ENCODE measurements at places on chromosomes 6 and 20.

GRCh38 chr6:19860235-19860877 is 23.2 kb downstream of the ID4 start:
- DNase-seq: no peak

DNA sequence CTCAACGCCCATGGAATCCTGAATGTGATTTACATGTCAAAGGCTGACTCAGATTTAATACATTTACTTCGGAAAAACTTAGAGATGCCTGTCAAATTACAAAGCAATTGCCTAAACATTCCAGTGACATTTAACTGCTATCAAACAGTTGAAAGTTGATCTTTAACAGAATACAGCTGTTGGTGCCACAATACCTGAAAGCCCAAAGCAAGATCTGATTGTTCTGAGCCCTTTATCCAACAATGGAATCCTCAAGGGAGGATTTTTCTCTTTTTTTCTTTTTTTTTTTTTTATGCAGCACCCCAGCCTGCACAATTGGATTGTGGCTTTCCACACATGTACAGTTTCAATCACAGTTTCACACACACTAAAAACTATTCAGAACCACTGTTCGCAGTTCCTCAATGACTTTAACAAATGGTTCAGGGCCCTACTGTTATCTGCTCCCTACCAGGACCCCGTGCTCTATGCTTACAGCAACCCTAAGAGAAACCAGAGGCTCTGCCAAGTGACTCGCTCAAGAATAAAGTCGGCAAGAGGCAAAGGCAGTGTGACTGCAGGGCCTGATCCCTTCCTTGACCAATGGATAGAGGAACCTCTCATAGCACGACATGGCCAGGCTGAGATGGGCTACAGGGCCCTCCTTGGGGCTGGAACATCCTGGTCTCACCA is 33.3 kb downstream of the EPB41L2 start:
- no peak for DNase-seq

DNA sequence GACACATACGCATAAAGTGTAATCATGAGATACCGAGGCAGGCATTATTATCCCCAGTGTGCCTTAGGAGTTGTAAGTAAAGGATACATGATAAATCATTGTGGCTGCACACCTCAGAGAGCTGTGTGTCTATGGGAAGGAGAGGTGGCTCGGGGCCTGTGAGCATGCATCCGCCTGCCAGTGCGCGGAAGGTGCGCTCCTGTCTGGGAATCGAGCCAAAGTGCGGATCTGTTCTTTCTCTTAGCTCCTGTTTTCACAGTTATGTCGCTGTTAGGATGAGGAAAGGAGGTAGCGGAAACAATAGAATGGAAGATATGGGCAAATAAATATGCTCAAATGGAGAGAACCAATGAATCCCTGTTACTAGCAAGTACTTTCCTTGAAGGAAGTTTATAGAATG is 98.0 kb downstream of the ANKRD6 start:
- no peak for DNase-seq

- DNase-seq: no peak
Observed at GRCh38 chr6:33428966-33429749, 9.3 kb downstream of the SYNGAP1 start.

- DNase-seq: no peak
Observed at GRCh38 chr20:10739566-10739965, 65.8 kb upstream of the JAG1 start.

- no peak for DNase-seq
Observed at GRCh38 chr6:126447367-126447766, 107.5 kb downstream of the CENPW start.

GRCh38 chr20:39935901-39936300 is 753.1 kb downstream of the MAFB start:
- DNase-seq: no peak

DNA sequence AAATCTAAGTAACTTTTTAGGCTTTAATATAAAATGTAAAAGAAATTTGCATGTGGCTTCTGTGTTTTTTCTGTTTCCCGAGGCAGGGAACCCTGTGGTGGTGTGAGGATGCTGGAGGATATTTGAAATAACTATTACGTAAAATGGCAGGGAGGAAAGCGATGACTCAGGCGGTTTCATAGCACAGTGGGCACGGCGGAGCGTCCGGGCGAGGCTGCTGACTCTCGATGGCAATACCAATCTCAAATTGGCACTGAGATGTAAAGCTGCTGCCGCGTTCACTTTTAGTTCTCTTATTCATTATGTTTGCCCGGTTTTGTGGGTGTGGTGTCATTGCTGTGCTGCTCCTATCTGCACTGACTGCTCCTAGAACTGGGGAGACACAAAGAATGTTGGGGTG is 254.3 kb downstream of the THBS2 start:
- no peak for DNase-seq

- no peak for DNase-seq
Observed at GRCh38 chr20:6045566-6045965, 8.3 kb downstream of the LRRN4 start.

DNA sequence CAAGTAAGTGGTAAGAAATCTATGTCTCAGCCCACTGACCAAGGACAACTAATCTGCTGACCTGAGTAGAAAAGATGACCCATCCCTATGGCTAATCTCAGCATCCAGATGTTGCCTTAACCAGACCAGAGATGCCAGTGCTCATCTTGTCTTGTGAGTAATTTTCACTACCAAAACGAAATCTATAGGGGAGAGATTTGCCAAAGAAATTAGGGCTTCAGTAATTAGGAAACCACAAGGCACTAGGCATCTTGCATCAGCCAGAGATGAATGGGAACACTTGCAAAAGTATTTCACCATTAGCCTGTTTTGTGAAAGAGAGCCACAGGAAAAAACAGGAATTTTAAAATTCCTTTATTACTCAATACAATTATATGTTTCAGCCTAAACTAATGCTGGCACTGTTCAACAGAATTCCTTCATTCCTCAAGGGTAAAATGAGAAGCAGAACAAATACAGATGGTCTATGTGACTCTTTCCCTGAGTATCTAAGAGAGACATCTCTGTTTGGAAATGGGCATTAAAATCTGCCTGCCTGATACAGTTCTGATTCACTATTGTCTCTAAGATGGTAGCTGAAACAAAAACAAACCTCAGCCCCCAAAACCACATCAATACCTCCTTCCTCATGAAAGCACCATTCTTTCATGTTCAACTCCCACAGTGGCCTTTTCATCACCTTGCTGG is 87.8 kb downstream of the GMDS start:
- DNase-seq: no peak

DNA sequence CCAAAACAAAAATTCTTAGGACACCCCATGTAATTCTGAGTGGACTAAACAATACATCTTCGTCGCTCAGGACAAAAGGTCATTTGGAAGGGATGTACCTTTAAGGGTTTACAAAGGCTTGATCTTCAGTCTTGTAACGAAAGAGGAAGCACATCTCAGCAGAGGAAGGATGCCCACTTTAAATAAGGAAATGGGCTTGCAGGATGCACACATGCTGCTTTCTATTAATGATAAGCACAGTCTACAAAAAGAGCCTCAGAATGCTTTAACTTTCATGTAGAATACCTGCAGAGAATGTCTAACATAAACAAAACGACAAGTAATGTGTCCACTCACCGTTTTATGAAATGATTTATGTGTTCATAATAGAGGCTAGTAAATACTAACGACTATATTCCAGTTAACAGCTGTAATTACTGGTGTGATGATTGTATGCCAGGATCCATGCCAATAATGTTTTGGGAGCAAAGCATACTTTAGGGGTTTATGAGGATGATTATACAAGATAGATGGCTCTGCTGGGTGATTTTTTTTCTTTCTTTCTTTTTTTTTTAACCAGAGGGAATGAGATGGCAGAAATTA is 216.9 kb downstream of the GMDS start:
- DNase-seq: peak; percentile 94

- no peak for DNase-seq
Observed at GRCh38 chr20:5827098-5827853, 77.1 kb downstream of the SHLD1 start.

DNA sequence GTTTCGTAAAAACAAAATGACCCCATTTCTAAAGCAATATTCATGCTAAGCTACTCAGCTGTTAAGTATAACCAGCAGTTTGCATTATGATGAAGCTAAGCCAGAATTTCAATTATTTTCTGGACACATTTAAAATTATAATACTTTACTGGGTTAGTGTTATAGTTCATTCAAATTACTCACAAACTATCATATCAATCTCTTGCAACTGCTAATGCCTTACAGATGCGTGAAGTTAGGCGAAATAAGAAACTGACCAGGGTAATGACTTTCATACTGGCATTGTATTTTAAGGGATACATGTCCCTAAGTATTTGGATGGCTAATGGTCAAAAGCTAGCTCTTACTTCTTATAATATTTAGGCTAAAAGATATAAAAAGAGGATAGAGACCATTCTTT is 249.6 kb downstream of the TSHZ2 start:
- DNase-seq: no peak

- no peak for DNase-seq
Observed at GRCh38 chr20:13183005-13183404, 38.1 kb upstream of the ISM1 start.

DNA sequence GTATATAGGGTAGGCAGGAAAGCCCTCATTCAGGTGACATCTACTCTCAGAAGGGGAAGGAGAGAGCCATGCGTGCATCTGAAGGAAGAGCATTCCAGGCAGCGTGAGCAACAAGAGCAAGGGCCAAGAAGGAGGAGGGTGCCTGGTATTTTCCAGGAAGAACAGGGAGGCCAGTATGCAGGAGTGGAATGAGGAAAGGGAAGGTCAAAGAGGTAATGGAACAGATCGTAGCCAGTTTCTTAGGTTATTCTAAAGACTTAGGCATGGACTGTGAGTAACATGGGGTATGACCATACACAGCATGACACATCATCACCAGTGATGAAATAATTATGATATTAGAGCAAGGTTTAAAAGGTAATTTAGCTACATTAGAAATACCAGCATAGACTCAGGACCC is 24.1 kb downstream of the ALDH8A1 start:
- DNase-seq: no peak

DNA sequence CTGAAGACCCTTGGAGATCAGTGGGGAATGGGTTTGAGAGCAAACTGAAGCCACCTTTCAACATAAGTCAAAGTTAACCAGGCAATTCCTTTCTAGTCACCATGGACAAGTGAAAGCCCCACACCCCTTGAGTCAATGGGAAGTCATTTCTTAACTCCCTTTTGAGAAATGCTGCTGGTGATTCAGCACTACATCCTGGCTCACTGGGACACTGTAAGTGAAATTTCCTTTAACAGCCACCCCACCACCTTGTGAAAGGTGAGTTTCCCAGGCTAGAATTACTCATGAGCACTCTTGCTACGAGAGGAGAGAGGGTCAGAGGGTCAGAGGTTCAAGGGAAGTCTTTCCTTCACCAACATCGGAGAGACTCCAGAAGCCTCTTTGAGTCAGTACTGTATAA is 93.3 kb upstream of the MARCKS start:
- no peak for DNase-seq

- DNase-seq: no peak
Observed at GRCh38 chr20:23002276-23002675, 32.8 kb upstream of the SSTR4 start.

DNA sequence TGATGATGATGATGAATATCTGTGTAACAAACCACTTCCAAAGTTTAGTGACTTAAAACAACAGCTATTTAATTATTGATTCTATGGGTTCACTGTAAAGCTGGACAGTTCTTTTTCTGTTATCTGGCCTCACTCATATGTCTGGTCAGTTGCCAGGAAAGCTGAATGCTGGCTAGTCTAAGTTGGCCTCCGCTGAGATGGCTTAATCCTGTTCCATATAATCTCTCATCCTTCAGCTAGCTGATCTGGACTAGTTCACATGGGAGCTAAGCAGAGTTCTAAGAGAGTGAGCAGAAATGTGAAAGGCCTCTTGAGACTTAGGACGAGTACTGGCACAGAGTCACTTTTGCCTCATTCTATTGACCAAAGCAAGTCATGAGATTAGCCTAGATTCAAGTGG is 334.7 kb upstream of the FLRT3 start:
- DNase-seq: no peak

DNA sequence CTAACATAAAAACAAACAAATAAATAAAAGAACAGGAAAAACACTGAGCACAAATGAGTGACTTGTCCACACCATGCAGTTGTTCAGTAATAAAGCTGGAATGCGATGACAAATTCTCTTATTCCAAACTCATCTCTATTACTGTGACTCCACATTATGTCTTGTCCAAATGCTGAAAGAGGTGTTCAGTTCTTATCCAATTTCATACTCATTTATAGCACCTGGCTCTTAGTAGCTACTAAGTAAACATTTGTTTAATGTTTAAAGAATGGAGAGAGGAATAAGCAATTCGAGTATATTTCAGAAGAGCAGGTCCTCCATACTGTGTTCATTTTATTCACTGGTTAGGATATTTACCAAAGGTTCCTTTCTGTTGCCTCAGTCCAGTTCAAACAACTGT is 439.0 kb upstream of the JAG1 start:
- no peak for DNase-seq

DNA sequence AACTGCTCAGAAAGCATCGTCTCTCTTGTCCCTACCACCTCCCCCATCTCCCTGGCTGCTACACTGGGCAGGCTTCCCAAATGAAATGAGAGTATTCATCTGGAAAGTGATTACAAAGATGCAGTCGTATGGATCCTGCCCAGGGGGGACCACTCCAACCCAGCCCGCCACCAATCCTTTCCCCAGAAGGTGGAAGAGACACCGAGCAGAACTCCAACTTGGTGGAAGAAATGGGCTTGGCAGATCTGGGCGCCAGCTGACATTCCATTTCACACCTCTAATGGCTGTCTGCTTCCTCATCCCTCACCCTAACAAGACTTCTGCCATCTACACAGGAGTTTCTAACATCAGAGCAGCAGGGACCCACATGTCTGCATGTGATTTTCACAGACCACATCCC is 12.7 kb downstream of the PKHD1 start:
- no peak for DNase-seq

DNA sequence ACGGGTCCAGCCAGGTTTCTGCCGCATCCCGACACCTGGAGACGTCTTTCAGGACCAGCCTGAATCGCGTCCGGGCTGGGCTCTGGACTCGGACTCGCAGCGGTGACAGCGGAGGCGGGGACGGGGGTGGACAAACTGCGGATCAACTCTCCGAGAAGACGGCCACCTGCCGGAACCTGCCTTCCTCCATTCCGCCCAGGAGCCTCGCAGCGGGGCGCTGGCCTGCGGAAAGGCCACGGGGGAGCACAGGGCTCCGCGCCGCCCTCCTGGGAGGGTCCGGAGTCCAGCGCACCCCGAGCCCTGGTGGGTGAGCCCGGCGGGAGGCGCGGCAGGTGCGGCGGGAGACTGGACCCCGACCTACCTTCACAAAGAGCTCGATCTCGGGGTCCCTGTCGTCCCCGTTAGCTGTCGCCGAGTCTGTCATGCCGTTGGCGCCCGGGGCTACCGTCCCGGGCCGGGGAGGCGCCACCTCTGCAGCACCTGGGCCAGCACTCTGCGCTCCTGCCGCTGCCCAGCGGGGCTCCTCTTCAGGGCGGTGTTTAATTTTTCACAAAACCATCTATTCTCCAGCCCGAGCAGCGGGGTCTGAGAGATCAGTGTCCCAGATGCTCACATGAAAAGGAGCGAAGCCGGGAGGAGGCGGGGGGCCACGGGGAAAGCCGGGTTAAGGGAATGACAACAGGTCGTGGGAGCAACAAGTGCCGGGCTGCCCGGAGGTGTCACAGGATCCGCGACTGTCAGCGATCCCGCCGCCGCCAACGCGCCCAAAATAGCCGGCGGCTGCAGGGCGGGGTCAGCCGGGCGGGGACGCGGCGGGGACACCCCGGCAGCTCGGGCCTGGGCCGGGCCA is at the start of gene CLIC5:
TSS of gene CLIC5 (minus strand) at position 742 of the 850 bp plus-strand sequence. CDS start at position 424, 318 bp downstream.
- DNase-seq: no peak
